ENCODE measurements at places on chromosomes 5 and 9. TPM values are rescaled to one million over a fixed set of nuclear protein-coding genes. Genes with fewer than 3 reads are reported as not detected.

DNA sequence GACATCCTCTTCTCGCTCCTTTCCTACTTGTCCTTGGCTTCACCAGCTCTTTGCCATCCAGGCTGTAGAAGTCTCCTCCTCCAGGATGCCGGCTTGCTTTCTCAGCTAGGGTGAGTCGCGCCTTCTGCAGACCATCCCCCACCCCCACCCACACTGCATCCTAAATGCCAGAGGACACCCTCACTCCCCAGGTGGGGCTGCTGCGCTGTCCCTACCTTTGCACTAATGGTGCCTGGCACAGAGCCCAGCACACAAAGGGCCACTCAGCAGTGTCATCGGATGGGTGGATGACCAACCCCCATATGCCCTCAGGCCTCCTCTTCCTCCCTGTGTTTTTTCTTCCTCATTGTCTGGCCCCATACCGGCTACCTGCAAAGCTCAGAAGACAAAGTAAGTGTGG is 14.8 kb downstream of the IL9 start:
- no peak for DNase-seq

The RASGRF2 gene
- total RNA-seq = 19.4 TPM

DNA sequence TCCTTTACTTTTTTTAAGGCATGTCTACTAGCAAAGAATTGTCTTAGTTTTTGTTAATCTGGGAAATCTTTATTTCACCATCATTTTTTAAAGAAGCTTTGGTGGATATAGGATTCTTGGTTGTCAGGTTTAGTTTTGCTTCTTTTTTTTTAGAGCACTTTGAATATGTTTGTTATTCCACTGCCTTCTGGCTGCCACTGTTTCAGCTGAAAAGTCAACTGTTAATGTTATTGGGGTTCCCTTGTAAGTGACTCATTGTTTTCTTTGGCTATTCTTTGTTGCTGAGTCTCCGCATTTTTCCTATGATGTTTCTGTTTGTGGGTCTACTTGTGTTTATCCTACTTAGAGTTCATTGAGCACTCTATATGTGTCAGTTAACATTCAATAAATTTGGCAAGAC is 44.4 kb downstream of the PHAX start:
- no peak for DNase-seq

The LEAP2 gene
- total RNA-seq = 4.4 TPM

GRCh38 chr5:97968346-97968745 is 785.3 kb upstream of the RIOK2 start:
- DNase-seq = no peak

The PDE8B gene
- 0.05 TPM for total RNA-seq

GRCh38 chr9:33099754-33100153 is 23.3 kb upstream of the SMU1 start:
- DNase-seq = no peak

The ADAMTS12 gene
- not detected for total RNA-seq

The NOXA1 gene
- total RNA-seq = 0.46 TPM
